ENCODE measurements at places on chromosomes 5 and 9. TPM values are rescaled to one million over a fixed set of nuclear protein-coding genes. Genes with fewer than 3 reads are reported as not detected.

SPATA31A3 gene
- not detected for total RNA-seq

OLFM1 gene
- total RNA-seq, result 0.58 TPM

F12 gene
- total RNA-seq, result 4.3 TPM

SVEP1 gene
- total RNA-seq, result 0.05 TPM

LCN1 gene
- not detected for total RNA-seq

Data from glomerular endothelial cell (primary cell).